Neural crest cell (in vitro differentiated cells): ENCODE measurements at places on chromosomes 6 and 20.

DNA sequence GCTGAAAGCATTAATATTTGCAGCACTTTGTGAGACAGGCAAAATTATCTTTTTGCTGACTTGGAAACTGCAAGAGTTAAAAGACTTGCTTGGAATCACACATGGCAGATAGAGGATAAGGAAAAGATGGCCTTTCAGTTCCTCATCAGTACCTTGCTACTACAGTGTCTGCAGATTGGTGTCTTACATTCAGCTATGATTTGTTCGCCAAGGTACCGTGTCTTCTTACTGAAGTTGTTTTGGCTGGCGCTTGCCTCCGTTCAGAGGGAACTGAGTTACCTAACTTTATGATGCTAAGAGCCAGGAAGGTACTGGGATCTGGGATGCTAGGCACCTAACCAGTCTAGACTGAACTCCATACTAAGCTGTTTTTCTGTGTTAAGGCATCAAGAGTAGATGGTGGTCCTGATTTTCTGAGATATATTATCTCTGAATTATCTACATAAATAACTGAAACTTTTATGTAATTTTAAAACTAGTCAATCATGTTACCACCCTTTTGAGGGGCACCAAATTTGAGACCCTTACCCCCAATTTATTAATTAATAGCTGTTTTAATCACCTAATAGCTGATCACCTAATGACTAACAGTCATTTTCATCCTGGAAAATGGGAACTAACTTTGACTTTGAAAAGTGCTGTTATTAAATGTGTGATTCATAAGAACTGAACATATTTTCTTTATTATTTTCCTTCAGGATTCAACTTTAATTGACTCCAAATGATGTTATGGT lies 2.5 kb downstream of the WTAP start:
- H3K36me3 ChIP-seq = no peaks in the 10 kb centered on the region
- peak overlapping the region; percentile 89 for H3K4me3 ChIP-seq
- H3K4me1 ChIP-seq = peaks cover 49% of the 10 kb centered on the region

DNA sequence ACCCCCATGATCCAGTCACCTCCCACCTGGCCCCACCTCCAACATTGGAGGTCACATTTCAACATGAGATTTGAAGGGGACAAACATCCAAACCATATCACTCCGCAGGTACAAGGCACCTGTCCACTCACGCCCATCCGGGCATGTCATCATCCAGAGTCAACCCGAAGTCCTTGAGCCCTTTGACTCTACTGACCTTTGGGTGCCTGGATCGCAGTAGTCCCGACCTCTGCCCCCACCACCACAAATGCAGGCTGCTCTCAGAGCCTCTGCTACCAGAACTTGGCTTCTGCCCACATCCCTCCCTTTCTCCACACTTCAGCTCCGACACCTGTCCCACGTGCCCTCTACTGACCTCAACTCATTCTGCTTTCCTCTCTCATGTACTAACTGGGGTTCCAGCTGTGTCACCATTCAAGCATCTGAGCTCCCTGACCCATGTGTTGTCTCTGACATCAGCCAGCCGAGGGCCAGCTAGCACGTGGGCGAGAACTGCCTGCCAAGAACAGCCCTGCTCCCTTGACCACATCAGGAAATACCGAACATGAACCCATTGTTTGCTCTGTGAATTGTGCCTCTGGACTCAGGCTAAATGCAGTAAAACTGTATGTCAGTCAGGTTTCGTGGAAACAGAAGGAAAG lies 498.3 kb upstream of the SULF2 start:
- no peak overlapping the region for H3K4me3 ChIP-seq
- no peak for DNase-seq
- no peaks in the 10 kb centered on the region for H3K27me3 ChIP-seq
- H3K4me1 ChIP-seq = peaks cover 39% of the 10 kb centered on the region
- H3K36me3 ChIP-seq = no peaks in the 10 kb centered on the region

DNA sequence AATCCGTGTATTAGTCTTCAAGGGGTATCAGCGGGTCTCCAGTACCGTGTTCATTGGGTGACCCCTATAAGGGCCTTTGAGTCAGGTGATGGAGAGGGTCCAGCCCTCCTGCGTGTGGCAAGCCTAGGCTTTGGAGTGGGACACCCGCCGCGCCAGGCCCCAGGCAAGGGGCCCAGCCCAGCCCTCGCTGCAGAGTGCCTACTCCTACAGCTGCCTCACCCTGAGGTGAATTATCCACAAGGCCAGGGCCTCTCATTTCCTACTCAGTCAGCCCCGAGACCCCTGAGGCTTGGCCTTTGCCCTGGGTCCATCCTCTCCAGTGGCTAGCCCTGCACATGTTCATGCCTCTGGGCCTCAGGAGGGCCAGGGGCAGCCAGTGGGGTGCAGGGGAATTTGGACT lies 45.1 kb downstream of the TMEM242 start:
- H3K27me3 ChIP-seq = peaks cover 10% of the 10 kb centered on the region
- H3K36me3 ChIP-seq = no peaks in the 10 kb centered on the region

DNA sequence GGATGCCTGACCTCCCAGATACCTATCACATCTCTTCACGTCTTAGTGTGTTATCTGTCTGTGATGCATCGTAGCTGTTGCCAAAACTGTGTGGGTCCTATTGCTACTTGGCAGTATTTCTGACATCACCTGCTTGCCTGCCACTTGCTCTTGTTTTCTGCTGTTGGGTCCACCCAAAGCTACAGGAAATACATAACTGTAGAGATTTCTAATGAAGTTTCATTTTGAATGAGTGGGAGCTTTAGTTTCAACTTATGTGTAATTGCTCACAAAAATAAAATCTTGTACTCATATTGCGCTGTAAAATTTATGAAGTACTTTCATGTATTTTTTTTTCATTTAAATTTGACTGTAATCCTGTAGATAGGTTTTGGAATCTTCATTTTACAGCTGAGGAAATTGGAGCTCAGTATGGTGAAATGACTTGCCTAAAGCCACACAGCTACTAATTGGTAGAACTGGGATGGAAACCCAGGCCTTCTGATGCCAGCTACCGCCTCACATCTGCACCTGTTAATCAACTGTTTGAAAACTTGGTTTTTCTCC lies 113.6 kb upstream of the MAN1A1 start:
- no peaks in the 10 kb centered on the region for H3K4me1 ChIP-seq
- peaks cover 3% of the 10 kb centered on the region for H3K27me3 ChIP-seq
- H3K36me3 ChIP-seq = no peaks in the 10 kb centered on the region
